ENCODE measurements at places on chromosomes 4 and X.

DNA sequence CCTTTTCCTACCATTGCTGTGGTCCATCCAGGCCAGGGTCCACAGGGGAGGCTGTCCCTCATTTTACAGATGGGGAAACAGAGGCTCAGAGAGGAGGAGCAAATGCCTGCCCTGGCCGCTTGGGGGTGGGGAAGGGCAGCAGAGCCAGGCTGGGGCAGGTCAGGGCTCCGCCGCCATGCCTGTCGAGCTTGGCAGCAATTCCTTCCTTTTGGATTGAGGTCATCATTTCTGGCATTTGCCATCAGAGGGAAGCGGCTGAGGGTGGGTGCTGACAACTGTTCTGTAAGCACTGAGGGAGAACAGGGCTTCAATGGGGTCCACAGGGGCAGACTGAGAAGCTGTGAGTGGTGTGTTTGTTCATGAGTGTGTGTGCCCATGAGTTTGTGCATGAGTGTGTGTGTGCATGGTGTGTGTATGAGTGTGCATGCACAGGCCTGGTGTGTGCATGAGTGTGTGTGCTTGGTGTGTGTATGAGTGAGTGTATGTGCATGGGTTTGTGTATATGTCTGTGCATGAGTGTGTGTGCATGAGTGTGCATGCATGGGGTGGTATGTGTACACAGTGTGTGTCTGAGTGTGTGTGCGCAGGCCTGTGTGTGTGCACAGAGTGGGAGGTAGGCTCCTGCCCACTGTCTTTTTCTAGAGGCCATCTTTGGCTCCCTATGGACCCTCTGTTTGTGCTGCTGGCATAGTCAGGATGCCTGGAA lies 115.2 kb downstream of the SORCS2 start:
- no peak for DNase-seq

DNA sequence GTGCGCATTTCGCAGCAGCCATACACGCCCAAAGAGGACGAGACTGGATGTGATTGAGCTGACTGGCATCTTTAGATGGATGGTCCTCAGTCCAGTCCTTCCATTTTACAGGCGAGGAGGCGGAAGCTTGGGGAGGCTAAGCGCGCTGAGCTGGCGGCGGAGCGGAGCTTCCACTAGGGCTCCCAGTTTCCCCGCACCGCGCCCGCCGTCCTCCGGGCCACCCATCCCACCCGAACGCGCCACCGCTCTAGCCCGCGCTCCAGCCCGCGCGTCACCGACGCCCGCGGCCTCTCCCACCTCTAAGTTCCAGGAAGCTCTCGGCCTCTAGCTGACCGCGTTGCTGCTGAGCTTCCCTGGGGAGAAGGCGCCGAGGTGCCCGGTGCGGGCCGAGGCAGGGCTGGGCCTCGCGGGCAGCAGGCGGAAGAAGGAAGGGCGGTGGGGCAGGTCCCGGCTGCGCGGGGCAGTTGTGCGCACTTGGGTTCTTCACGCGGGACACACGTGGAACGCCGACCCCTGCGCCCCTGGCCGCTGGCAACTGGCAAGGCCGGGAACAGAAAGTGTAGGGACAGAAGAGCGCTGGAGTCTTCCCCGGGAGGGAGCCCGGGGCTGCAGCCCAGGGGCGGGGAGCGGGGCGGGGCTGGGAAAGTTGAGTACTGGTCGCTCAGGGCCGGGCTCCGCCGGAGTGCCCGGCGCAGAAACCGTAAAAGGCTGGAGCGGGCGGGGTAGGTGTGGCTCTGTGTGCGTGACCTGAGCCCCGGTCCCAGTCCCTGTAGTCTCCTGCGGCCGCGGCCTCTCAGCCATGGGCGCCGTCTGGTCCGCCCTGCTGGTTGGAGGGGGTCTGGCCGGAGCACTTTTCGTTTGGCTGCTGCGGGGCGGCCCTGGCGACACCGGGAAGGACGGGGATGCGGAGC lies at the start of gene STBD1:
TSS of gene STBD1 (plus strand) at position 763 of the 911 bp plus-strand sequence. CDS start at position 800, 37 bp downstream.
- DNase-seq, result peak; percentile 39

- no peak for DNase-seq
Measured at GRCh38 chr4:75525086-75525485, 10.8 kb downstream of the THAP6 start.

GRCh38 chr4:123587983-123588494 lies 191.4 kb downstream of the SPRY1 start:
- no peak for DNase-seq

DNA sequence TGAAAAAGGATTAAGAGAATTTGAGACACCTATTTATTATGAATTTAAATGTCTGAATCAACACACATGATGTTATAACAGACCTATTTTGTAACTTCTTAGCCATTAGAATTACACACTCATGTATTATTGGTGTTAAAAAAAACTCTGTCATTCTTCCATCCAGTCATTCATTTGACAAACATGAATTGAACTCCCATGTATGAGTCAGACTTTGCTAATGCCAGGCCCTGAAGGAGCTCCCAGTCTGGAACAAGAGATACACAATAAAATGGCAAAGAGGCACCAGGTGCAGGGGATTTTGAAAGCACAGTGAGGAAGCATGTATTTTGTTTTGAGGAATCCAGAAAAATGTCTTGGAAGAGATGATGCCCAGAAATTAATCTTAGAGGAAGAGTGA lies 87.7 kb upstream of the EFHC2 start:
- DNase-seq, result peak; percentile 23

- DNase-seq, result no peak
Measured at GRCh38 chr4:181140037-181140603, 1103.1 kb upstream of the TENM3 start.

DNA sequence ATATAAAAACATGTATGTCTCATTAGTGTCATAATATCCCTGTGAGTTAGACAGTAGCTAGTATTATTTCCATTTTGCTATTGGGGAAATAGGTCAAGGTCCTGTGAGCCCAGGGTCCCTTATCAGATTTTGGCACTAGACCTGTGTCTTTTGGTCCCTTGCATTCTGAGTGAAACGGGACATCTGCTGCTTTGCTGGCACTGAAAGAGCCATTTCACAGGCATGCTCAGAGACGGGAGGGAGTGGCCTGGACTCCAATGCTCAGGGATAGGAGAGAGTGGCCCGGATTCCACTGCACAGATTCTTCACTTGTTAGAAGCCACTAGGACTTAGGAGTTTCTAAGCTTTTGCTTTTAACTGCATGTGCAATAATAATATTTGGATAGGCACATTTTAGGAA lies 177.2 kb downstream of the TSPAN5 start:
- DNase-seq, result no peak

GRCh38 chr4:173534434-173534833 lies 4.4 kb upstream of the HAND2 start:
- no peak for DNase-seq

GRCh38 chr4:138595171-138595570 lies 353.0 kb upstream of the SLC7A11 start:
- no peak for DNase-seq

- DNase-seq, result no peak
Measured at GRCh38 chr4:3708103-3708510, 58.1 kb upstream of the ADRA2C start.

Measured in HS-5 (cell line).